Transverse colon (tissue), 4 donors: ENCODE measurements at places on chromosomes 7 and 10. TPM values are rescaled to one million over a fixed set of nuclear protein-coding genes. Genes with fewer than 3 reads are reported as not detected.

DNA sequence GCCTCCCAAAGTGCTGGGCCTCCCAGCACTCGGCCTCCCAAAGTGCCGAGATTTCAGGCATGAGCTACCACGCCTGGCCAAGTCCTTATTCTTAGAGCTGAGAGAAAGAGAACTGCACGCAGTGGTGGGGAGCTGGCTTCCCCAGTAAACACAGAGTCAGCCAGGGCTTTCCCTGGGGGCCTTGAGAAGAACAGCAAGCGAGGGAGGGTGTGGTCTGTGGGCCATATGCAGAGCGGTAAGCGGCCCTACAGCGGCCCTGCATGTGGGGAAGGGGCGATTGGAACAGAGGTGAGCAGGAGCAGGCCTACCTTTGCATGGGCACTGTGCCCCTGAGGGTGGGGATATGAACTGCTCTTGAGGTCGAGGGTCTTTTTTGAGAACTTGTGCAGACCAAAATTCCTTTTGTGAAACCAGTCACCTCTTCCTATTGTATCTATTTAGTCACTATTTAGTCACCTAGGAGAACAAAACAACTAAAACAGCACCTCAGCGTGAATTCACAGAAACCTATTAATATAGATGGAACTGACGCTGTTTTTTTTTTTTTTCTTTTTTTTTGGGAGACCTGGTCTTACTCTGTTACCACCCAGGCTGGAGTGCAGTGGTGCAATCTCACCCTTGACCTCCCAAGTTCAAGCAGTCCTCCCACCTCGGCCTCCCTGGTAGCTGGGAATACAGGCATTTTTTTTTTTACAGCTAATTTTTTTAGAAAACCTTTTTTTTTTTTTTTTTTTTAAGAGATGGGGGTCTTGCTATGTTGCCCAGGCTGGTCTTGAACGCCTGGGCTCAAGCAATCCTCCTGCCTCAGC lies 36.9 kb upstream of the SH2D4B start:
- DNase-seq: no peak

TMEM236 gene
- 44.1 TPM for total RNA-seq

DNA sequence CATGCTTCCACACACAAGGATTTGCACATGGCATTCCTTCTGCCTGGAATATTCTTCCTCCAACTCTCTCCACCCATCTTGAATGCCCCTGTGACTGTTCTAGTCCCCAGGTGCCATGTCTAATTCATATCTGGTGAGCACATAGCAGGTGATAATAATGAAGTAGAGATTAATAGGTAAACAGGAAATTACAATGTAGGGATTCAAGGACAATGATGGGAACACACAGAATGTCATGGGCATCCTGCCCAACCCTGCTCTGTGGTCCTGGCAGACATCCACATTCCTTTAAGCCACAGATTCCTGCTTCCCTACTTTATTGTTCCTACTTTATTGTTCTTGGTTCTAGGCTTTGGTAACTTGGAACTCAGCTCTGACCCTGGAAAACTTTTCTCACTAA lies 115.8 kb downstream of the THSD7A start:
- peak; percentile 8 for DNase-seq

SMO gene
- 2.7 TPM for total RNA-seq

UCMA gene
- total RNA-seq: not detected

DNA sequence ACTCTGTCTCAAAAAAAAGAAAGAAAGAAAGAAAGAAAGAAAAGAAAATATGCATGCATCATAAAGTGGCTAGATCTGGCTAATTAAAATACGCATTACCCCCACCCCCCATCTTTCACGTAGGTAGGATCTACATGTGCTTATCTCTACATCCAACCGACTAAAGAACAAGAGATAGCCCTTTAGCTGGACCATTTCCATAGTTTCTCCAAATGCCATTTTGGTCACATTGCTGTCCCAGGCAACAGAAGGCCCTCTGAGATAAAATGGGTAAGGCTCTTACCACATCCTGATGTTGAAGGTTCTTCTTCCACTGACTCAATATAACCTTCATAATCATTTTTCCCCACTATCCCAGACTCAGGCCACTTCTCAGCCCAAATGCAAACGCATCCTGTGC lies 31.5 kb downstream of the PIK3AP1 start:
- DNase-seq: no peak

WDR86 gene
- 2.8 TPM for total RNA-seq
